ENCODE measurements at places on chromosomes 5 and 9. TPM values are rescaled to one million over a fixed set of nuclear protein-coding genes. Genes with fewer than 3 reads are reported as not detected.

Gene SHISAL2B
- not detected for total RNA-seq

Gene NUDT2
- total RNA-seq = 67.4 TPM

Gene SH3RF2
- 5.9 TPM for total RNA-seq

Gene TRAF1
- 0.95 TPM for total RNA-seq

Gene PTPRD
- 0.71 TPM for total RNA-seq

Gene TAF1L
- total RNA-seq = 0.02 TPM

Gene ENTPD2
- not detected for total RNA-seq

Gene IL13
- total RNA-seq = not detected

Gene CFAP90
- total RNA-seq = not detected

Gene KIF4B
- 0.02 TPM for total RNA-seq

Gene PCDHGA6
- 1.9 TPM for total RNA-seq

Gene LRSAM1
- 9.6 TPM for total RNA-seq

Gene SV2C
- not detected for total RNA-seq

Gene TRPM3
- 0.09 TPM for total RNA-seq

Gene UBAC1
- 113 TPM for total RNA-seq

Gene HRCT1
- not detected for total RNA-seq

Gene MYMK
- not detected for total RNA-seq

Gene KIF20A
- total RNA-seq = 105 TPM

Gene EIF4E1B
- not detected for total RNA-seq

Gene DCAF12
- total RNA-seq = 18.4 TPM

Gene IPPK
- 17.0 TPM for total RNA-seq

Gene PCDHGA5
- total RNA-seq = 0.41 TPM

Gene MFAP3
- total RNA-seq = 76.0 TPM

Gene CNTFR
- total RNA-seq = not detected

Gene GABRB2
- not detected for total RNA-seq

Gene IGFBPL1
- 0.14 TPM for total RNA-seq

Gene IER5L
- total RNA-seq = 53.3 TPM

Gene FAT2
- total RNA-seq = 0.36 TPM

Gene SLC34A3
- total RNA-seq = 1.6 TPM

Gene STC2
- total RNA-seq = 0.03 TPM

Gene LAMC3
- 1.0 TPM for total RNA-seq

Gene IL5
- total RNA-seq = not detected

Gene HAUS6
- total RNA-seq = 39.7 TPM

Gene SLC46A2
- not detected for total RNA-seq

Gene PCDHB2
- 0.41 TPM for total RNA-seq
